ENCODE measurements at places on chromosomes 4 and X.

GRCh38 chrX:16145656-16146055, 21.6 kb upstream of the MAGEB17 start:
- no peak for DNase-seq

DNA sequence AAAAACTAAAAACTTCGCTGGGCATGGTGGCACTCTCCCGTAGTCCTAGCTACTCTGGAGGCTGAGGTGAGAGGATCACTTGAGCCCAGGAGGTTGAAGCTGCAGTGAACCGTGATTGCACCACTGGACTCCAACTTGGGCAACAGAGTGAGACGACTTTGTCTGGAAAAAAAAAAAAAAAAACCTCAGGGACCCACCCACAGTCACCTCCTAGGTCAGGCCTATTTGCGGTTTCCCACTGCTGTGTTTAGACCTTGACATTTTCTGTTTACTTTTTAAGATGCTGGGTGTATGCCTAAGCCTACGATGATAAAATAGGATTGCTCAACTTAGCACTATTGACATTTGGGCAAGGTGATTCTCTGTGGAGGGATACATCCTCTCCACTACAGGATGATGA, 197.4 kb upstream of the TBL1X start:
- DNase-seq: no peak

DNA sequence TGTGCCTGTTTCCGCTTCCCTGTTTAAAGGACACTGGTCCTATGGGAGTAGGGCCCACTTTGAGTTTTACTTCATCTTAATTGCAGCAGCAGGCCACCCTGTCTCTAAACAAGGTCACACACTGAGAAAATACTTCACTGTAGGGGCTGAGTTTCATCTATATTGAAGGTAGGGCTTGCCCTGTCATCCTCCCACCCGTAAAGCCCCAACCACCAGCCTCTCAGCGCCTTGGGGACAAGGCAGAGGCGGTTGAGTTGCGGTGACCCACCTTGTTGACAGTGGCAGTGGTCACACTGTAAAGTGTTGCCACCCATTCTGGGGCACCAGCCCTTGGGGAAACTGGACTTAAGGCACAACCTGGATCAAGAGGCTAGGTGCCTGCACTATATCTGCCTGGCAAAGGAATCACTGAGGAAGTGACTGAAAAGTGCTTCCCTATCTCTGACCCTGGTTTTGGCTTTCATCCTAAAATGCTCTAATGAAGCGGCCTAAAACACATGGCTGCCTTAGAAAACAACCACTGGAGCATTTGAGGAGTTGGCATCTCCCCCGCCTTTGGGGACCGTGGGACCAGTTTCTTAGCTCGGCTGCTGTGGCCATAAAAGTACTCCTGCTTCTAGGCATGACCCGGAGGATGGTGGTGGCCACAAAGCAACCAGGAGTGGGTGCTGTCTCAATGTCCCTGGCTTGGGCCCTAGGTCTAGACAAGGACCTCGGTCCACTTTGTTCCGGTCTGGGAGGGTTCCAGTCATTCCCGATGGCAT, 7.8 kb upstream of the WDR1 start:
- DNase-seq: no peak

- DNase-seq: no peak
These were observed 43.1 kb upstream of the SETD7 start for GRCh38 chr4:139599076-139599475.

GRCh38 chr4:138200236-138200590, 41.9 kb downstream of the SLC7A11 start:
- DNase-seq: no peak

GRCh38 chr4:152983221-152983620, 47.1 kb downstream of the FHDC1 start:
- DNase-seq: no peak

- DNase-seq: no peak
These were observed 17.0 kb upstream of the TMEM144 start for GRCh38 chr4:158193171-158193749.

GRCh38 chr4:70741867-70742658, 20.3 kb downstream of the RUFY3 start:
- DNase-seq: no peak

DNA sequence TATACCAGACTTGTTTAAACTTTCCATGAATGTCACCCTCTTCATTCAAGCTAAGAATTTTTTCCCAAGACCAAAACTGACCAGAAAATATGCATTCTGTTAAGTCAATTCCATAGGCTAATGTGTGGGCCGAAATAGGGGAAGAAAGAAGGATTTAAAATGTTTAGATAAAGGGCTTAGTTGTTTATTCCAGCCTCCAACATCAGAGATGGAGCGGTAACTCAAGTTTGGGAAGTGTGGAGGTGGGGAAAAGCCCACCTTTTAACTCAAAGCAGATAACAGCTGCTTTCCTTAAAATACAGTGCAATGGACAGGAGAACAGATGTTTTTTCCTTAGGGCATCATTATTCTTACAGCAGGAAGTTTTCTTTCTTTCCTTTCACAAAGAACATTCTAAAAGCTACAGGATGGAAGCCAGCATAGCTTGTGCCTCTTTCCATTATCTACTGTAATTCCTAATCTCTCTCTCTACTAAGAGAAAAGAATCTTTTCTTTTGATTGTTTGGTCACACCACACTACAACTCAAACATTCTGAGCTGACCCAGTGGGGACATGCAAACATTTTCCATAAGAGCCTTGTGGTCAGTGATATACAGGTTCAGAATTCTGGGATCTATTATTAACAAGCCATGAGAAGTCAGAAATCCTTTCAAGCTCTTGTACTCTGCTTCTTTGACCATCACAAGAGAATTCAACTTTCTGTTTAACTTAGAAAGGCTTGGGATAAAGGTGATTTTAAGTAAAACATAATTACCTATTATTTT, 101.6 kb downstream of the PDE5A start:
- DNase-seq: no peak

GRCh38 chrX:103503163-103503852, 16.0 kb downstream of the RAB40A start:
- no peak for DNase-seq

DNA sequence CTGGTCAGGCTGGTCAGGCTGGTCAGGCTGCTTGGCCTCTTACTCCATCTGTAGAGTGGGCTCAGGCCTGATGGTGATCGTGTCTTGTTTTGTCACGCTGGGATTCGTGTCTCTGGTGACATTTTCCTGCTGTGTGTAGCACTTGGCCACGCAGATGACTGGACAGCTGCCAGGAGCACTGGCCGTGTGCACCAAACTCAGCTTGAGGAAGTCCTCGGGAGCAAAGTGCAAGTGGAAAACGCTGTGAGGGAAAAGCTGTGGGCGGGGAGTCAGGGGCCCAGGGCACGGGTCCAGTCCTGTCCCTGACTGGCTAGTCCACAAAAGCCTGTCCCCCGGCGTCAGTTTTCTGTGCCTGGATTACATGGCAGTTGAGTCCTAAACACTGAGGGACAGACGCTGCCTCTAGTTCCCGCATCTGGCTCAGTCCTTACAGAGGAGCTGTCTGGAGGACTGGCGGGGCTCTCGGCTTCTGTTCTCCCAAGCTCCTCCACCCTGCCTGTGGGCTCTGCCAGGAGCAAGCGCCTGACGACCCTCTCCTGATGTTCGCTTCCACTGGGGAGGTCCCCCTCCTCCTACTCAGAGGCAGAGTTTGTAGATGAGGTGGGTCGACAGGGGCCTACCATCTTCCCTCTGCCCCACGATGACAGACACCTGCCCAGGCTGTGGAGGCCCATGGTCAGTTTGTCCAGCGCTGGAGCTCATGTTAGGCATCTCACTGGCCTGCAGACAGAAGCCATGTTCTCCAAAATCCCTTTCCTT, 35.9 kb upstream of the GRPEL1 start:
- peak; percentile 76 for DNase-seq

DNA sequence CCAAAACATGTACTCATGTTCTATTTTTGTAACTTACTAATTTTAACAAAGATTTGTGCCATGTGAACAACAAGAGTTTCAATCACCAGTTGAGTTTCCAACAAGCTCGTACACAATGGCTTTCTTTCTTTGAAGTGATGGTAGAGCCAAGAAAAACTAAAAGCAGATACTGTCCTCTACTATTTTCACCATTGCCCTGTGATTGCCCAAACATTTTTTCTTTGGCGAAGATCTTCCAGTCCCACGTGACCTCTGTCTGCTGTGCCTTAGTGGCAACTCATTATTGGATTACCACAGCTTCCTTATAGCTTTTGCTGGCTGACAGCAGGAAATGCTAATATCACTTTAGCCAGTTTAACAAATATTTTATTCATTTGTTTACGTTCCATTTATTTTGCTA, 1147.1 kb downstream of the STIM2 start:
- DNase-seq: no peak

DNA sequence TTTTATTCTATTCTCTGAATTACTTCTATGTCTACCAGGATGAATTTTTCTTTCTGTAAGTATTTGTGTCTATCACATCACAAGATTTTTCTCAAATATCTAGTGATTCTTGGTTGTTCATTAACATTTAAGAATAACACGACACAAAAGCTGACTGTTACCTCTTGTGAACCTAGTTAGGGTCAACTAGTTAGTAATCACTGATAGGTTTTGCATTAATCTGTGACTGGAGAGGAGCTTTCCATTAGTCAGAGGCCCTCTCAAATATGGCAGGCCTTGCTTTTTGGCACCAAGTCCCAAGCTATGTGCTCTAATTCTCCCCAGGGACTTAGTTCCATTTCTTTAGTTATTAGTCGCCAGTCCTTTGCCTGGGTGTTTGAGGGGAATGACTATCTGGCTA, 259.2 kb downstream of the CFAP299 start:
- no peak for DNase-seq

GRCh38 chrX:148310426-148311165, 189.8 kb upstream of the AFF2 start:
- no peak for DNase-seq

DNA sequence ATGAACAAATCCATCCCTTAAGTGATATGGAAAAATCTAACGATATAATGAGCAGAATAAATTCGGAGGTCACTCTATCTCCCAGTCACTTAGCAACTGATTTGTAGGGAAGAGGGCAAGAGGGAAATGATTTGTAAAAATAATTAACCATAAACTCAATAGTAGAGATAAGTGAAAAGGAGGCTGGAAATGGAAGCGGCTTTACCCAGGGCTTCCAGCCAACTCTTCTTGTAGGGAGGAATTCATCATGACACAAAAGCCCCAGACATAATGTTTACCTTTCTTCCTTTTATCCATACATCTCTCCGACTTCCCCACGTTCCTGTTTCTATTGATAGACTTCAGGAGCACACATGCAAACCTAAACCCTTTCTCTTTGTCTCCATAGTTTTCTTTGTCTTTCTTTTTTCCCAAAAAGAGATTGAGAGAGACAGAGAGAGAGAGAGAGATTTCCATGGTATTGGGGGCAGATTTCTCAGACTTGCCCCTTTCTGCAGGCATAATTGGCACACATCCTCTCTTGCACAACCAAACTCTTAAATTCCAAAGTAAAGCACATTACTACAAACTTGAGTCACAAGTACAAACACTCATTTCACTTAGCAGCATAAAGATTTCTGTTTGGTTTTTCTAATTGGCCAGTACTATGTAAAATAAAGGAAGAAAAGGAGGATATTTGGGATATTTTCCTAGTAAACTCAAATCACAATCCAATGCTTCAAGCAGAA, 140.9 kb downstream of the MAPK10 start:
- no peak for DNase-seq

- no peak for DNase-seq
These were observed 155.0 kb downstream of the RELL1 start for GRCh38 chr4:37531151-37531550.

DNA sequence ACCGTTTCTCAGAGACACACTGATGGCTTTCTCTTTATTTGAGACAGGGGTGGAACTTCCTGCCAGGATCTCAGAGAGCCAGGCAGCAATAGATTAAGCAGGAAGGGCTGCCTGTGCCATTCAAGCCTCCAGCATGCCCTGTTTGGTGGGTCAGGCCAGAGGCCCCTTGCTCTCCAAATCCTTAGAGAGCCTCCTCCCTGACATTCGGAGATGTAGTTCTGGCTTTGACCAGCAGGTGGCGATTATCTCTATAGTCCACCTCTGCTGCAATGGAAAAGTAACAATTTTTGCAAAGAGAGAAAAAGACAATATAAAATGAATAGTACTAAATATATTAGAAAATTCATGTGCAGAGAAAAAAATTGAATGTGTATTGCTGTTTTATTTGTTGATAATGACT, 93.9 kb downstream of the NXF2B start:
- no peak for DNase-seq

DNA sequence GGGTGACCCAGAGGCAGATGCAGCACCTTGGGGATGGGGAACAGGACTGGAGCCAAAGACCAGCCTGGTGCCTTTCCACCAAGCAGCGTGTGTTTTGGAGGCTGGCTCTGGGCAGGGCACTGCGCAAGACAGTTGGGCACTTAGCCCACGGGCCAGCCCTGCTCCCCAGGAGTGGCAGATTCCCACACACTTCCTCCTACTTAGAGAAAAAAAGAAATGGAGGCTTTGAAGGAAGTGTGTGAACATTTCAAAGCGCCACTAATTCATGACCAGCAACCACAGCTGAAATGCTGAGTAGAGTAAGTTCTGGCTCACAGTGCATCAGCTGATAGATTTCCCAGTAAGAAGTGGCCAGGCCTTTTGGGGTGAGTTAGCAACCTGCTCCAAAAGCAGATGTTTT, 54.9 kb upstream of the LGI2 start:
- DNase-seq: no peak

- DNase-seq: no peak
These were observed 953 bp downstream of the EPGN start for GRCh38 chr4:74309223-74309622.

DNA sequence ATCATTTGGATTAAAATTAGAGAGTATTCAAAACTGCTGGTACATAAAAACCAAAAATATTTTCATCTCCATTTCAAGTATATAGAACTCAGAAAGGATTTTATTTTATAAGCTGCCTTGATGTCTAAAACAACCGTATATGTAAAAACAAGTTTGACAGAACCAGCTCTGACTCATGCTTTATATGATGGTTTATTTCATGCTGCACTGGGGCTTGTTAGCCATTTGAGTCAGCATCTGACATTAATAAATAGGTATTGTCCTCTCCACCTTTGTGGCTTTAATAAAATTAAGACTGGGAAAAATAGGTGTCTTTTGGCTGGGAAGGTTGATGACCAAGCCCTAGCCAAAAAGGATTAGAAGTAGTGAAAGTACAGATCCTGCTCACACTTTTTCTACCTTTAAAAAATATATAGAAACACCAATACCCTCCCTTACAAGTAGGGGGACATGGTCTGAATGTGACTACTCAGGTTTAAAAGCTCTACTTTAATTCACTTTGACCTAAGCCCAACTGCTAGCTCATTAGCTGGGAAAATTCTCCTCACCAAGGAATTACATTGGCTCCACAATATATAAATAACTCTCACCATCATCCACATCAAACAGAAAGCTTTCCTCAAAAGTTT, 228.1 kb downstream of the ADAMTS3 start:
- no peak for DNase-seq

DNA sequence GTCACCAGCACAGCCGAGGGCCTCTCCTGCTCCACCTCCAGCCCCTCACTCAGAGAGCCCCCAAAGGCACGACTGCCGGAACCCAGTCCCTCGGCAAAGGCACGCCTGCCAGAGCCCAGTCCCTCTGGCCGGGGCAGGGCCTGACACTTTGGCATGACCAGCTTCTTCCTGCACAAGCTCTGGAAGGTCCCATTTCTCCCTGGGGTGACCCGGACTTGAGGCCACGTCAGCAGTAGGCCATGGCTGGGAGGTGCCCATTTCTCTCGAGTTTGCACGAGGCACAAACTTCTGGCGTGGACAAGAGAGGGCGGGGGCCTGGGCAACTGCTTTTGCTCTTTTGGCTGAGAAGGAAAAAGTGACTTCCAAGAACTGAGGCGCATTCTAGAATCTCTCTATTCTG, 62.2 kb upstream of the GPR78 start:
- DNase-seq: no peak

GRCh38 chr4:1910643-1911042, 39.5 kb downstream of the NSD2 start:
- DNase-seq: peak; percentile 21

GRCh38 chrX:16785247-16786138, 773 bp upstream of the TXLNG start:
- DNase-seq: peak; percentile 64

Measured in right kidney (tissue), 9 donors.